Stimulated activated CD4-positive, alpha-beta T cell treated with anti-CD3 and anti-CD28 coated beads, Interleukin-1b, Interleukin-23, amount 100 ng/mL, for 24 hours (primary cell): ENCODE measurements at places on chromosomes 13 and 19.

GRCh38 chr19:35442091-35442490 is 6.0 kb upstream of the FFAR2 start:
- no peak for DNase-seq

- DNase-seq, result no peak
Observed at GRCh38 chr13:41802684-41803444, 158.0 kb downstream of the VWA8 start.

- DNase-seq, result no peak
Observed at GRCh38 chr13:39451860-39452301, 151.1 kb downstream of the LHFPL6 start.

DNA sequence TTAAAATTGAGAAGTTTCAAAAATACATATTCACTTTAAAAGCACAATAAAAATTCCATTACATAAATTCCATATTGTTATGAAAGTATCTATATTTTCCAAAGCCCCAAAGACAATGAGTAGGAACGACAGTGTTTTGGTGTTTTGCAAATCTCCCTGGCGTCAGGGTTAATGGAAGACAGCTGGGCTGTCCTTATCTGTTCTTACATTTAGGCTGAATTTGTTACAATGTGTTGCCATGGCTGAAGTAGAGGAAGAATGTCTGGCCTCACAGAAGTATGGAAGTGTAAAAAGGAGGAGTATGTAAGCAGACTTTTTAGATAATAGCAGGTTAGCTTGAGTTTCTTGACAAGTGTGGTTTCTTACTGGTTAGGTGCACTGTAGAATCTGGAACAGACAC is 124.4 kb upstream of the SPATA13 start:
- DNase-seq, result no peak

GRCh38 chr19:916645-917322 is 349 bp upstream of the KISS1R start:
- no peak for DNase-seq

DNA sequence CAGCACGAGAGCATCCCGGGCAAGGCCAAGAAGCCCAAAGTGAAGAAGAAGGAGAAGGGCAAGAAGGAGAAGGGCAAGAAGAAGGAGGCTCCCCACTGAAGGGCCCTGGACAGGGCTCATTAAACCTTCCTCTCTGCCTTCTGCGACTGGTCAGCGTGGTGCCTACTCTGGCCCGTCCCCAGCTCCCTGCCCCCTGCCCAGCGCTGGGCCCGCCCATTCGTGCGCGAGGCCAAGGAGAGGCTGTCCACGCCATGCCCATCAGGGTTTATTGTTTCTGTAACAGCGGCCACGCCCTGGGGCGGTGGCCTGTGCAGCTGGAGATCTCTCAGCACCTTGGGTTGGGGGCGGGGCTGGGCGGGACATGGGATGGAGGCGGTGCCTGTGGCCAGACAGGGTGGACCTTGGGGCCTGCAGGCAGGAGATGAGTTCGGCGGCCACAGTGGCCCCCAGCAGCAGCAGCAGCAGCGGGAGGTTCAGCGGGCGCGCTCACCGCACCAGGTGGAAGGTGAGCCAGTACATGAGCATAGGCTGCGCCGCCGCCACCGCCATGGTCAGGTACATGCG is 897 bp downstream of the C19orf33 start:
- no peak for DNase-seq

DNA sequence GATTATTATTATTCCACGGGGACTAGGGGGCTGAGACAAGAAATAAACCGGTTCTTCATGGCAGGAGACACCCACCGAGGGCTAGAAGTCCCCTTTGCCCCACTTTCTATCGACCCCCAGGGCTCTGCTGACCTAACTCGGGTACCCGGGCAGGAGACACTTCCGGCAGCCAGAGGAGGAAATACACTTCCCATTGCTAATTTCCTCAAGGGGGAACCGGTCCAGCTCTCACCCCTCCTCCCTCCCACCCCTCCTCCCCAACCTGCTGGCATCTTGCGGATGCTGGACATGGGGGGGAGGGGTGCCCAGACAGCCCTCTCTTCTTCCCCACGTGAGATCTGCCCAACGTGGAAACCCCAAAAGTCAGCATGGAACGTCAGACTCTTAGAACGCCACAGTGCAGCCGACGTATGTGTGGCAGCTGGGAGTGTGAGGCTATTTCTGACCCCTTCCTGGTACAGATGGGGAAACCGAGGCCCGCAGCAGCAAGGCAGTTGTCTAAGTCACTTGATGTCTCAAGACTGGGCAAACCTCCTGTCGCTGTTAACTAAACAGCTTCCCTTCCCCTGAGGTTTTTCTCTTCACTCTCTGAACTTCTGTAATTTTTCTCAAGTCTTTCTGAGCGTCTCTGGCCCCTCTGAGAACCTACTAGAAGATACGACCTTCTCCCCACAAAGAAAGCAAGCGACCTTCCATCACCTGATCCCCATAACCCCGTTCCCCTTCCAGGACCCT is 3.6 kb downstream of the GPR4 start:
- no peak for DNase-seq

- no peak for DNase-seq
Observed at GRCh38 chr13:110616103-110617101, 1.1 kb downstream of the NAXD start.

DNA sequence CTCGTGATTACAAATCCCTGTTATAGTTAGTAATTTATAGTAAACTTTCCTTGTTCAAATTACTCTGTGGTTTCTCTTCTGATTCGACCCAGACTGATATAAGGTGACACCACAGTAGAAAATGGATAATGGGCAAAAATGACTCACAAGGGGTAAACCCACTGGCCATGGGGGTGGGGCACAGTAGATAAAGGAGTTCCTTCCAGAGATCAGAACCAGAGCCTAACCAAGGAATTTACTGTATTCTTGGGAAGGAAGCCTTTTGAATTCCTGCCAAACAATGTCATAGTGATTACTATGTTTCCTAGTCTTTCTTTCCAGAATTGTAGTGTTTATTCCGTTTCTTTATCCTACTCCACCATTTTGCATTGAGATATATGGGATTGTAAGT is 21.9 kb downstream of the MIR17HG start:
- no peak for DNase-seq

DNA sequence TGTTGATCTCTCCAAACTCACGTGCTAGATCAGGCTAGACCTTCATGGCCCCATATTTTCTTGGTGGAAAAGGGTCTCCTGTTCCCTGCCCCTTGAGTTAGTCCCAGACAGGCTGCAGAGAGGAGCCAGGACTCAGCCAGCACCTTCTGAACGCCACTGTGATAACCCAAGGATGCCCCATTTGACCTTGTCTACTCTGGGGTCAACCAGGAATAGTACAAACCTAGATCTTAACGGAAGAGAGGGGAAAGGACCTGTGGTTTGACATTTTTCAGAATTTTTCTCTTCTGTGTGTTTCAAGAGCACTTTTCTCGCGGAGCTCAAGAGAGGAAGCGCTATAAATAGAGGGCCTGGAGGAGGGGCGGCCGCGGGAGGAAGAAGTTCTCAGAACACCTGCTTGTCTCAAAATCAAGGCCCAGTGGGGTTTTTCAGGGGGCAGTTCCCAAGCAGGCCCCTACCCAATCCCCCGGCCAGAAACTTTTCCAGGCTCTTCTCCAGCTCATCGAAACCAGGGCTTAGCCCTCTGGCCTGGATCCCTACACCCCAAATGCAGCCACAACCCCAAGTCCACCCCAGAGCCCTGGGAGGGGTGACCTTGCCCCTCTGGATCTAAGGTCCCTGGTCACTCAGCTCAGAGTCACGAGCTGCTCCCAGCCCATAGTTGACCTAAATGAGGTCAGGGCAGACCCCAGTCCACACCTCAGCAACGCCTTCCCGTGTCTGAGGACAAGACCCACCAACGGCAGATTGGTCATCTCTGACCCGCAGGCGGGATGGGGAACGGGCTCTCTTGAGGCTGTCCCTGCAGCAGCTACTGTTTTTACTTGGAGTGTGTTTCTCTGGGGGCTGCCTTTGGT is 75.6 kb upstream of the TM9SF2 start:
- DNase-seq, result no peak

- DNase-seq, result no peak
Observed at GRCh38 chr19:29404951-29405727, 120.7 kb upstream of the VSTM2B start.

- DNase-seq, result no peak
Observed at GRCh38 chr13:101026328-101026727, 351.7 kb upstream of the TMTC4 start.

DNA sequence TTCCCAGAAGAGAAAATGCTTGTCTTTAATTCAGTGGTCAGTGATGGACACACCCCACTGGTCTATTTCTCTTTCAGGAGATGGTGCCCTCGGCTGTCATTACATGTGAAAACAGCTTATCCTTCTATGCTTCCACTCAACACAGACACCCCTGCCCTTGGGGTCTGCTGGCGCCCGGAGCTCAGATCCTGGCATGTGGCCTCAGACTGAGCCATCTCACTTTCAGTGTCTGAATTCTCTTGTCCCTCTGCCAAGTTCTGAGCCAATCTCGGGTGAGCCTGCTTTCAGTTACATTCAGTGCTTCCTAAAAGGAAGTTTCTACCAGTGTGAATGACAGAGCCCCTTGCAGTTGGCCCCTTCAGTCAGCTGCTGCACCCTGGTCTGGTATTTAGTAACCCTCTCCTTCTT is 293.6 kb downstream of the DNAJC15 start:
- no peak for DNase-seq
